Chondrocyte (in vitro differentiated cells): ENCODE measurements at places on chromosomes 6 and 20. TPM values are rescaled to one million over a fixed set of nuclear protein-coding genes. Genes with fewer than 3 reads are reported as not detected.

Gene STX11
- total RNA-seq = 1.6 to 3.1 TPM (median 2.9 TPM) in 3 replicates

GRCh38 chr20:33372993-33373441 is 28.3 kb downstream of the CDK5RAP1 start:
- no peak for DNase-seq

- DNase-seq = no peak
These were observed 16.5 kb upstream of the SH3BGRL2 start for GRCh38 chr6:79614326-79615305.

DNA sequence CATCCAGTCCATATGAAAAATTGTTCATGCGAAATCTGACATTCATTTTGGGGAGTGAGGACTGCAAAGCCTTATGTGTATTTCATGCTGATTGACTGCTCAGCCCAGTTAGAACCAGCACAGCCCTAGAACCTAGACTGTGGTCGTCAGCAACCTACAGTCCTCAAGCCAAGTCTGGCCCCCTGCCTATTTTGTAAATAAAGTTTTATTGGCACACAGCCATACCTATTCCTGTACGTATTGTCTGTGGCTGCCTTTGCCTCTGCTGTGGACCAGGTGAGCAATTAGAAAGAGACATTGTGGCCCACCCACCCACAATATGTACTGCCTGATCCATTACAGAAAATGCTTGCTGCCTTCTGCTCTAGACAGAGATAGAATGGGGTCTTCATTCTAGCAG is 391.0 kb downstream of the TAF4 start:
- DNase-seq = no peak

Gene RAET1G
- 0.51 to 0.60 TPM (median 0.54 TPM) in 3 replicates for total RNA-seq

- DNase-seq = no peak
These were observed 21.2 kb upstream of the NFATC2 start for GRCh38 chr20:51563486-51564332.

Gene ZNF322
- 28.2 to 32.0 TPM (median 30.0 TPM) in 3 replicates for total RNA-seq

- DNase-seq = no peak
These were observed 6.9 kb upstream of the RBPJL start for GRCh38 chr20:45299786-45300185.

GRCh38 chr20:40493071-40493470 is 196.0 kb downstream of the MAFB start:
- no peak for DNase-seq

Gene CAPN11
- 0.07 TPM in 1 of 3 replicates, not detected in the others for total RNA-seq
